ENCODE measurements at places on chromosomes 2 and 18.

- no peak for DNase-seq
- no peaks in the 10 kb centered on the region for H3K27me3 ChIP-seq
- no peaks in the 10 kb centered on the region for H3K36me3 ChIP-seq
- H3K4me1 ChIP-seq: no peaks in the 10 kb centered on the region
Observed at GRCh38 chr2:199791326-199791725, 59.7 kb downstream of the FTCDNL1 start.

GRCh38 chr2:113219889-113220641 lies 46.3 kb downstream of the PSD4 start:
- no peak for DNase-seq
- H3K27me3 ChIP-seq: no peaks in the 10 kb centered on the region
- peaks cover 9% of the 10 kb centered on the region for H3K4me1 ChIP-seq
- H3K4me3 ChIP-seq: no peak overlapping the region
- no peak overlapping the region for H3K27ac ChIP-seq
- no peaks in the 10 kb centered on the region for H3K36me3 ChIP-seq

DNA sequence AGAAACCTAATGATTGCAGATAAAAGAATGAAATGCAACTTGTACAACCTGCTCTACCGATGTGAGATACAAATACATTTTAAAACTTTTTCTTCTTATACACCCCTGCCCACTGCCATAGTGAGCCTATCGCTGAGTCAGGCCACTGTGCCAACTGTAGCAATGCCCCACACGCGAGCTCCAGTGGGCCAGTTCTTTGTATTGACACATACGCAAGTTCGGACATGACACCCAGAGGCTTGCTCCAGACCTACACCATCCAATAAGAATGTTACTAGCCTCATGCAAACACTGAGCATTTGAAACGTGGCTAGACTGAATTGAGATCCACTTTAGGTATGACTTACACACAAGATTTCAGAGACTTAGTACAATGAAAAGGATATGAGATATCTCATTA lies 340.1 kb downstream of the ARHGAP15 start:
- no peak overlapping the region for H3K4me3 ChIP-seq
- no peaks in the 10 kb centered on the region for H3K36me3 ChIP-seq
- H3K27me3 ChIP-seq: no peaks in the 10 kb centered on the region
- no peak for DNase-seq
- H3K27ac ChIP-seq: no peak overlapping the region

- no peaks in the 10 kb centered on the region for H3K27me3 ChIP-seq
- no peak overlapping the region for H3K4me3 ChIP-seq
- H3K4me1 ChIP-seq: no peaks in the 10 kb centered on the region
Observed at GRCh38 chr2:190804182-190804795, 76.3 kb upstream of the GLS start.

- H3K36me3 ChIP-seq: peaks cover 37% of the 10 kb centered on the region
- no peak for DNase-seq
- H3K27ac ChIP-seq: no peak overlapping the region
- H3K27me3 ChIP-seq: no peaks in the 10 kb centered on the region
- no peak overlapping the region for H3K4me3 ChIP-seq
Observed at GRCh38 chr2:233395687-233396086, 41.4 kb downstream of the DGKD start.

- no peaks in the 10 kb centered on the region for H3K4me1 ChIP-seq
- DNase-seq: no peak
- no peak overlapping the region for H3K27ac ChIP-seq
- H3K36me3 ChIP-seq: no peaks in the 10 kb centered on the region
Observed at GRCh38 chr2:214730800-214731407, 78.6 kb downstream of the BARD1 start.

DNA sequence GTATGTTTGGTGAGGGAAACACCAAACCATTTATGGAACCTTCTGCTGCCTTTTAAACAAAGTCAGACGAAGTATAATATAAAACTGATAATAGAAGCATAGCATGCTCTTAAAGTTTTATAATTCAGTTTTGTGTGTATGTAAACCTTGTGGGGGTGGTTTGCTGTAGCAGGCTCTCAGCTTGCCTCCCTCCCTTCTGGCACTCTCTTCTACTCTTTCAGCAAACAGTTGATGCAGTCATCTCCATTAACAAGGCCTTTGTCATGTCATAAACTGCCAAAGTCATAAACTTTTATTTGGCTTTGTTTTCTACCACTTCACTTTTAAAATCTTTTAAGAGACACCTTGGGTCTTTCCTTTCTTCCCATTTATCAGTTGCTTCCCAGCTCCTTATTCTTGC lies 448.2 kb upstream of the SETBP1 start:
- H3K36me3 ChIP-seq: no peaks in the 10 kb centered on the region
- H3K4me3 ChIP-seq: no peak overlapping the region
- no peaks in the 10 kb centered on the region for H3K27me3 ChIP-seq
- no peak for DNase-seq
- no peak overlapping the region for H3K27ac ChIP-seq

DNA sequence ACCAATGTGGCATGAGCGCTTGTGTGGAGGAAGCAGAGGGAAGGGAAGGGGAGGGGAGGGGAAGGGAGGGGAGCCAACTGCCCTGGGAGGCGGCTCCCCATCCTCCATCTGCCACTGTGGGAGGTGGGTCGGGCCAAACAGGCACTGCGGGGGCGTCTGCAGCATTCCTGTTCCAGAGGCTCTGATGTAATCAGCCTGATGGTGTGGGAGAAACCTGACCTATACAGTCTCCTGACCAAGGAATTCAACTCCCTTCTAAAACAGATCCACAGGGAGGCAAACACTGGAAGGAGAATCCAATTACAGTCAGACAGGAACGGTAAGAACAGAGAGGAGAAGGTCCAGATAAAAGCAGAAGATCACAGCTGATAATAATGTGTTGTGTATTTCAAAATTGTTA lies 88.8 kb downstream of the CD8B2 start:
- H3K4me3 ChIP-seq: no peak overlapping the region
- no peak overlapping the region for H3K27ac ChIP-seq
- H3K4me1 ChIP-seq: no peaks in the 10 kb centered on the region

DNA sequence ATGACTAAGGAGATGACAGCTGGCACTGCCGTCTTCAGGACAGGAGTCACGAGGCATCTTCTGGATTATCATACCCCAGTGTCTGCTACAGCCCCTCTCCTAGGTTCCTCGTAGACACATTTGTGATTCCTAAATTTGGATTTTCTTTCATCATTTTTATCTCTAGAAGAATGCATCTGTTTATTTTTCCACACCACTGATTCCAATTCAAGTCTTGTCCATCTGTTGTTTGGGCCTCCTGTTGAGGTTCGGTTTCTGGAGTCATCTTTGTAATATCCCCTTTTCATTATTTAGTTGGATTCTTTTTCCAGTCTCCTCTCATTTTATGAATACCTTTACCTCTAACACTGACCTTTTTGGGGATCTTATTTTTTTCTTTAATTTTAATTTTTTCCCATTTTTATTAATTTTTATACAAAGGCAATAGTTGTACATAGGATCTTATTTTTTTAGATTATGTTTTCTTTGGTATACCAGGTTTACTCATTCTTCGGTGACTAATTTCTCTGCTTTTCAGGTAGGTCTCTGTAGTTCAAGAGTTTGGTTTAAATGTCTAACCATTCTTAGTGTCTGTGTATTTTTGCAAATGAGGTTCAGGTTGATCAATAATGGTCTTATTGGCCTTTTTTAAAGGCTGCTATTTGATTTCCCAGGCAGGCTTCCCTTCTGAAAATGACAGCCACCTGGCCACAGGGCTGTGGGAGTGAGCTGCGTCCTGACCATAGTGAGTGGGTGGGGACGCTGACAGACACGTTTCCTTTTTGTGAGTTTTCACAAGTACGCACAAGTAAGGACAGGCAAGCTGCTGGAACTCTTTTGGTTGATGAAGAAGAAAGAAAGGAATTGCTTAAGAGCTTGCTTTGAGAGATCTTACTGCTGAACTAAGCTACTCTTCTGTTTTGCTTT lies 34.5 kb downstream of the FARP2 start:
- no peaks in the 10 kb centered on the region for H3K4me1 ChIP-seq
- no peak overlapping the region for H3K4me3 ChIP-seq
- no peak for DNase-seq
- H3K27me3 ChIP-seq: no peaks in the 10 kb centered on the region
- H3K36me3 ChIP-seq: peaks cover 3% of the 10 kb centered on the region

- peaks cover 5% of the 10 kb centered on the region for H3K36me3 ChIP-seq
- H3K4me3 ChIP-seq: no peak overlapping the region
- H3K4me1 ChIP-seq: peaks cover 2% of the 10 kb centered on the region
- no peak overlapping the region for H3K27ac ChIP-seq
- DNase-seq: no peak
- H3K27me3 ChIP-seq: peaks cover 7% of the 10 kb centered on the region
Observed at GRCh38 chr2:111168528-111169239, 48.0 kb downstream of the BCL2L11 start.

GRCh38 chr2:240467149-240467642 lies 31.7 kb downstream of the GPC1 start:
- H3K27me3 ChIP-seq: no peaks in the 10 kb centered on the region
- H3K4me3 ChIP-seq: no peak overlapping the region

GRCh38 chr18:78519394-78520062 lies 460.1 kb upstream of the SALL3 start:
- H3K36me3 ChIP-seq: no peaks in the 10 kb centered on the region
- no peak for DNase-seq
- H3K27ac ChIP-seq: no peak overlapping the region
- H3K4me1 ChIP-seq: no peaks in the 10 kb centered on the region

GRCh38 chr18:38239606-38240005 lies 674.0 kb upstream of the CELF4 start:
- no peaks in the 10 kb centered on the region for H3K27me3 ChIP-seq
- no peak for DNase-seq
- no peak overlapping the region for H3K4me3 ChIP-seq
- H3K27ac ChIP-seq: no peak overlapping the region

GRCh38 chr18:3703732-3704176 lies 253.8 kb downstream of the TGIF1 start:
- DNase-seq: no peak
- H3K27me3 ChIP-seq: no peaks in the 10 kb centered on the region
- no peak overlapping the region for H3K4me3 ChIP-seq
- no peak overlapping the region for H3K27ac ChIP-seq

DNA sequence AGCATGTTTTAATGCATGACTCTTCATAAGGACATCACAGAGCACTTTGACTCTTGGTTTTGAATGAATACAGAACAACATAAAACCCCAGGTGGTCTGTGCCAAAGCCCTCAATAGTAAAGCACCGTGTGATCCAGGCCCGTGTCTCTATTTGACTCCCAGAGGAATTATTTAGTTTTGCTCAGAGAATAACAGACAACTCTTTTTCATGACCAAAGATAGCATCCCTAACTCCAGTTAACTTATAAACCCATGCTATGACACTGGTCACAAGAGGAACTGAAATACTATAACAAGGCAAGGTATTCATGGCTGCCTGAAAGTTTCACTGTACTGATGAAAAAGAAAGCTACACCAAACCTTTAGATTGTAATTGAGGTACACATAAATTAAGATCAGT lies 128.4 kb downstream of the IKZF2 start:
- DNase-seq: no peak
- no peak overlapping the region for H3K4me3 ChIP-seq
- H3K27me3 ChIP-seq: no peaks in the 10 kb centered on the region
- H3K36me3 ChIP-seq: no peaks in the 10 kb centered on the region
- H3K4me1 ChIP-seq: no peaks in the 10 kb centered on the region
- no peak overlapping the region for H3K27ac ChIP-seq

GRCh38 chr18:57439985-57440330 lies 4.8 kb downstream of the ONECUT2 start:
- no peaks in the 10 kb centered on the region for H3K36me3 ChIP-seq
- H3K4me3 ChIP-seq: no peak overlapping the region
- H3K27ac ChIP-seq: no peak overlapping the region
- peaks cover 2% of the 10 kb centered on the region for H3K4me1 ChIP-seq

GRCh38 chr18:34114996-34115395 lies 109.7 kb downstream of the NOL4 start:
- no peak for DNase-seq
- H3K27ac ChIP-seq: no peak overlapping the region
- no peaks in the 10 kb centered on the region for H3K4me1 ChIP-seq
- no peaks in the 10 kb centered on the region for H3K27me3 ChIP-seq

DNA sequence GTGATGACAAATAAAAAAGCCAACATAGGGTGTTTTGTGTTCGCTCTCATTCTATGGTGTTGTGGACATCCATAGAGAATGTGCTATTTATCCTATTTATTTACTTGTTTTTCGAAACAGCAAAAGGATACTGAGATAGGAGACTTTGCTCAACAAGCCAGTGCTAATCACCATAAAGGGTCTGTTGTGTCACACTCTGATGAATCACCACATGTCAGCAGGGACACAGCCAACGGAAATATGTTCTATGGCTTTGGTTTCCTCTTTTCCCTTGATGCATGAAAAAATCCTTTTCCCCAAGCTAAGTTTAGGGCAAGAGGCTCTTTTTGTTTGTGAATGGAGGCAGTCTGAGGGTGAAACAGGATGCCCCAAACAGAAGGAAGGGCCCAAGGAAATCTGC lies 154.3 kb downstream of the RNF152 start:
- no peak overlapping the region for H3K4me3 ChIP-seq
- H3K27me3 ChIP-seq: no peaks in the 10 kb centered on the region
- H3K4me1 ChIP-seq: no peaks in the 10 kb centered on the region
- no peaks in the 10 kb centered on the region for H3K36me3 ChIP-seq

GRCh38 chr2:239379641-239380170 lies 21.1 kb downstream of the HDAC4 start:
- H3K27ac ChIP-seq: no peak overlapping the region
- H3K36me3 ChIP-seq: peaks cover 6% of the 10 kb centered on the region
- no peak for DNase-seq
- H3K27me3 ChIP-seq: no peaks in the 10 kb centered on the region
- H3K4me1 ChIP-seq: peaks cover 21% of the 10 kb centered on the region

- H3K36me3 ChIP-seq: no peaks in the 10 kb centered on the region
- H3K27me3 ChIP-seq: no peaks in the 10 kb centered on the region
- no peak for DNase-seq
Observed at GRCh38 chr2:129334696-129335410, 644.6 kb upstream of the RAB6C start.

DNA sequence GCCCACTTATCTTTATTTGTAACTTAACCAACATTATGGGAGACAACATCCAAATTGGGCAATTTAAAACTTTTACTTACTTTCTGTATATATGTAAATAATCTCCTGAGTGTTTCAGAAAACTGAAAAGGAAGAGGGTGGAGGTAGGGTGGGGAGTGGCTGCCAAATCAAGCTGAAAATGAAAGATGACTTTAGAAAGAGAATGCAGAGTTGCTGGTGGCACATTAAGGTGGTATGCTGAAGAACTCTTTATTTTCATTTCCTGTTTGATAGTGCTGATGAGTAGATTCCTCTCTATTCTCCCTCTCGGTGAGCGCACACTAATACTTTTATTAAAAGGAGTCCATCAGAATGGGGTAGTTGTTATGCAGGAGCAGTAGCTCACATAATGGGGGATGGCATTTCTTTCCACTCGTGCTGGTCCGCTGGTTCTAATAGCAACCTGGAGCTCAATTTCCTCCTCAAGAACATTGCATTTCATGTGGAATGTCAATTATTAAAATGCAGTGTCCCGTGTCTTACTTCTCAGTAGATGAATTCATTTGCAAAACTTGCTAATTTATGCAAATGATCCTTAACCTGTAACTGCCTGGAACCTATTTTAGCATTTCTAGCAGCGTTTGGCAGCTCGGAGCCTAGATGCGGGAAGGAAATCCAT lies 466.9 kb upstream of the HNRNPA3 start:
- H3K27me3 ChIP-seq: no peaks in the 10 kb centered on the region
- no peak for DNase-seq
- H3K36me3 ChIP-seq: no peaks in the 10 kb centered on the region

- no peaks in the 10 kb centered on the region for H3K4me1 ChIP-seq
- no peaks in the 10 kb centered on the region for H3K27me3 ChIP-seq
Observed at GRCh38 chr2:34875091-34875745, 1276.1 kb upstream of the FAM98A start.
